ENCODE measurements at places on chromosomes 12 and 14.

- no peak for DNase-seq
Measured at GRCh38 chr12:27148791-27149190, 66.4 kb upstream of the C12orf71 start.

GRCh38 chr14:36556811-36557433, 25.5 kb downstream of the NKX2-8 start:
- DNase-seq: no peak

DNA sequence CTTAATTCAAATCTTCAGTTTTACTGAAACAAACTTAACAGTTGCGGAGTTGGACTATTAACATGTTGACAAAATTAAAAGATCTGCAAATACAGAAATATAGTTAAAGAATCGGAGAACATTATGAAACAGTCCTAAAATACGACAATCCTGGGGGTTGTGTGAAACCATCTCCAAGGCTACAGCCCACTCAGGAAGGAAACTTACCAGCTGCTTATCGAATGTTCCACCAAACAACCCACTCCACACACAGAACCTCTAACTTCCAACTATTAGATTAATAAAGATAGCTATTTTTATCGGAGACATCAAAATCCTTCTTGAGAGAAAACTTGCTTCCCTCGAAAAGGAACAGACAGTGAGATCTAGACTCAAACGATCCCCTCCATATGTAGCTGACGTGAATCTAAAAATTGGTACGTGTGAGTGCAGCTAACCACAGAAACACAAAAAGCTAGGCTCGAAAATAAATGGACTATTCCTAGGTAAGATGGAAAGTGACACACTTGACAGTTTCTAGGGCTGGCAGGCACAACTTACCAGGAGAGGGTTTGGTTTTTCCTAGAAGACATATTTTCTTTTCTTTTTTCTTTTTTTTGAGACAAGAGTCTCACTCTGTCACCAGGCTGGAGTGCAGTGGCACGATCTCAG, 12.9 kb downstream of the VPS37B start:
- no peak for DNase-seq

DNA sequence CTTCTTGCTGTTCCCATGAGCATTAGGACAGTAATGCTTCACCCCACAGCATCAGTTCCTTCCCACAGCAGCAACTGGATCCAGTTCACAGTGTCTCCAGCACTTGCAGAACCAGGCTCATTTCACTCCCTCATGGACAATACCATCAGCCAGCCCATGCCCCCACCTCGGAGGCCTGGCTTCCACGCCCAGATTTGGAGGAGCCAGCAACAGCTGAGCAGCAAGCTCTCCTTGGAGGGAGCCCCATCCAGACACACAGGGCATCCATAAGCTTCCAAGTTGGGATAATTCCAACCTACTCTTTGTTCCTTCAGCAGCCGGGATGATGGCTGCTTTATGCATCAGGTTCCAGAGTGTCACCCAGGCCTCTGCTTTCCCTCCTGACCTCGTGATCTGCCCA, 250.0 kb downstream of the GLT1D1 start:
- DNase-seq: no peak

All from neuronal stem cell (in vitro differentiated cells).